ENCODE measurements at places on chromosomes 13 and 19.

- DNase-seq: no peak
These were observed 36.3 kb upstream of the SLC10A2 start for GRCh38 chr13:103102482-103102881.

DNA sequence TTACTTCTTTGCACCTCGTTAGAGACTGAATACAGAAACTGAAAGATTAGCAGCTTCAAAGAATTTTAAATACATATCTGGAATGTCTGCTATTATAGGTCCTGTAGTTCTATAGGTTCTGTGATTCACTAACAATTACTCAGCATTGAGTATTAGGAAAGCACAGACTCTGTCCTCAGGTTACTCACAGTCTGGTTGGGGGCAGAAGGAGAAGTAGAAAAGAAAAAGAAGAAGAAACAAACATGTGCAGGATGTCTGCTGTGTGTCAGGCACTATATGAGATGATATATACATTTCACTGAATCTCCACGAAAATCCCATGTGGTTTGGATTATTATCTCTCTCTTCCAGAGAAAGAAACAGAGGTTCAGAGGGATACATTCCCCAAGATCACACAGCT is 40.1 kb downstream of the SERTM1 start:
- DNase-seq: no peak

GRCh38 chr13:69202996-69203395 is 904.6 kb upstream of the ATXN8OS start:
- DNase-seq: no peak

DNA sequence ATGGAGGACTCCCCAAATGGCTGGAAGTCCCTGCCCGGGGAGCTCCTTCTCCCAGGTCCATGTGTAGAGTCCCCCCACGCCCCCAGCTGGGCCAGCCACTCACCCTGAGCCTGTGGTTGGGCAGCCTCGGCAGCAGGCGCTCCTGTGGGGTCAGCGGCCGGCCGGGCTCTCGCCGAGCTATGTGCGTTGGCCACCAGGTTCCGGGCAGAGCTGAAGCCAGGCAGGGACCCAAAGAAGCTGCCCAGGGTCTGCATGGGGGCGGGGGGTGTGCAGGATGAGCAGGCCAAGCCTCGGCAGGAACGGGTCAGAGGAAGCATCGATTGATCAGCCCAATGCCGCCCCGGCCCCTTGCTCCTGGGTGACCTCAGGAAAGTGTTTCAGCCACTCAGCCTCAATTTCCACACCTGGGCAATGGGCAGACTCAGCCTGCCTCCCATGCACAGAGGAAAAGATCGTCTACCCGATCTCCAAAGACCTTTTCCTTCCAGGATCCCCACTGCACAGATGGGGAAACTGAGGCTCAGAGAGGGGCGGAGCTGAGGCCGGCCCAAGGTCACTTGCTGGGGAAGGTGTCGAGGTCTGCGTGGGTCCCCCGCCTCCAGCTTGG is 732 bp downstream of the PLIN4 start:
- no peak for DNase-seq

DNA sequence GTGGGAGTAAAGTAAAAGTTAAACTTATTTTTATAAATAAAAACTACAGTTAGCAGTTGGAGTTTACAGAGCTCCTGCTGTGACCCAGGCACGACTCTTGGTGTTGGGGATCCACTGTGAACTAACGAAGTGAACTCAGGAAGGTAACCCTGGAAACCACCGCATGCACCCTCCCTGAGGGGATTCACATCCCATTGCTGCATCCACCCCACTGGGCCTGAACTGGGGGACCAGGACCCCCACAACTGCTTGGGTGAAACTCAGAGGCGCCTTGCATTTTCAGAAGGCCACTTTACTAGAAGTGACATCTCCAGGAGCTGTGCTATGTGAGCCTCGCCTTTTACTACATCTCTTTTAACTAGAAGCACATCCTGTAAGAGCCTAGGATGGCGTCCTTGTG is 166.4 kb downstream of the TEX29 start:
- no peak for DNase-seq

DNA sequence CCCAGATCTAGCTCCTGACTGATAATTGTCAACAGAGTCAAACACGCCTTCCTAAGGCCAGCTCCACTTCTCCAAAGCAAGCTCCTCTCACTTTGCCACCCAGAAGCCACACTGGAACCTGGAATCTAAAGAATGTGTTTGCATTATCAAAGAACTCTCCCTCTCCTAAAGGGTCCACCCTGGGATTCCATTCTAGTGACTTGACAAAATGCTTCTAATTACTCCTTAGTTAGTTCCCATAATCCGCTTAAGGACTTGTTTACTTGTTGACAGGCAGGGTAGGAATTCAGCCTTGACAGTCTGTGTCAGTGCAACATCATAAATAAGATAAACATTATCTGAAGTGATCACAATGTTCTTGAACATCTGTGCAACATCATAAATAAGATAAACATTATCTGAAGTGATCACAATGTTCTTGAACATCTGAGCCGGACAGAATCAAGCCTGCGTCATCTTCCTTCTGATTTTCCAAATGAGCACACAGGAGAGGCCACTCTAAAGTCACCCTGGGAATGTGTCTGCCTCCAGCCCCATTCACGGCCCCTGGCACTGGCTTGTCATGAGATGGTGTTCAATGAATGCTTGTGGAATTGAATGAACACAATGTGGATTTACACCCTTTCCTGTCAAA is 512.1 kb downstream of the IRS2 start:
- no peak for DNase-seq

GRCh38 chr13:25973576-25973975 is 78.2 kb downstream of the SHISA2 start:
- no peak for DNase-seq

GRCh38 chr13:55199134-55199533 is 1941.6 kb upstream of the PRR20A start:
- peak; percentile 0 for DNase-seq
